ENCODE measurements at places on chromosomes 1 and 21.

GRCh38 chr1:39781349-39781715, 7.3 kb downstream of the BMP8B start:
- no peak for DNase-seq

DNA sequence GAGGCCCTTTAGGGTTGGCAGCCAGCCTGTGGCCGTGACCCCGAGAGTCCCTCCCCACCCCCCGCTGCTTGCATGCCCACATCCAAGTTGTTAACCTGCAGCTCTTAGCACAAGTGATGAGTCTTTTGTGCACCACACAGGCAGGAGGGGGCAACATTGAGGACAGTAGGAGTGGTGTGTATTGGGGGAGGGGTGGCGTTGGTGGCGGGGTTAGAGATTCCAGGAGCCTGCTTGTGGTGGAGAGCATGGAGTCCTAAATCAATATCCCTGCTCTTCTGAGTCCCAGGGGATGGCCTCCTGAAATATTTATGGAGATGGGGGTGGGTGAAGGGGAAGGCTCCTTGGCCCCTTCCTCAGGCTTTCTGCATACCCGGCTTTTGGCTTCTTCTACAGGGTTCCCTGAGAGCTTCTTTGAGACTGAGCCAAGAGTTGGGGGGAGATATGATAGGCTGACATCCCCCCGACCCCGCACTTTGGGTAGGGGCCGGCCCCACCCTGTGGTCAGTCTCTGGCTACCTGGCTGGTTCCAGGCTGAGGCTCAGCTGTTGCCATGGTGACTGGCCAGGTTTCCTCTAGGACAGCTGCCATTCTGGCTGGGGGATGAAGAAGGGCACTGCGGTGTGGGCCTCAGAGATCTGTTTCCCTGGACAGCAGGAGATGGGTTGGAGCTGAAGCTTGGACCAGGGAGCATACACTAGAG, 5.0 kb downstream of the CHRNB2 start:
- no peak for DNase-seq

DNA sequence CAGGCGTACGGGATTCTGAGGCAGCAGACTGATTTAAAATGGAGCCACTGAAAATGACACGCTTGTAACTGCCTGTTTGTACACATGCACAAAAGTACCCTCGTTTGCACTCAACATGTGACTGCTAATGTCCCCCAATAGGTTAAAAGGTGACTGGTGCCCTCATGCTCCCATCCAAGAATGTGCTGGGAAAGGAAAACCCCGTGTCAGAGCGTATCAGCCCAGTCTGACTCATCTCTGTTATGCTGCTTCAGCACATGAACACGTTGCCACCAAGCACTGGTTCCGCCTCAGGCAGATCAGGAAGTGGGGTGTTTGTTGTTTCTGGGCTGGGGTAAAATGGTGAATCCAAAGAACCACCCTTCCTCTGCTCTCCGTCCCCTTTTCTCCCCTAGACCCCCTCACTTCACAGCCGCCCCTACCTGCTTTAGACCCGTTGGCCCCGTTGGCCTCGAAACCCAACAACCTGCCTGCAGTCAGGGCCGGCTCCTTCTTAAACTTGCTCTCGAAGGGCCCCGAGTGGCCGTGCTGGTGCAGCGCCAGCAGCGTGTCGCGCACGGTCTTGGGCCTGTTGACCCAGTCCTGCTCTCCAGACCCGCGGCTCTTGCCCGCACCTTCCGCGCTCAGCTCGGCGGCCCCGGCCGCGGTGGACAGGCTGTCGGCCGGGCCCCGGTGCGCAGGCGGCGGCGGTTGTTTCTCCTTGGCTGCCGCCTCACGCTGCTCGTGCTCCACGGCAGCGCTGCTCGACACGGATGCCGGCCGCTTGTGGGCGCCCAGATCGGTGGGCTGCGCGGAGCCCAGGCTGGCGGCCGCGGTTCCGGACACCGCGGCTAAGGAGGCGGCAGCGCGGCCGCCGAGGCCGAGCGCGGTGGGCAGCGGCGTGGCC, 1.7 kb downstream of the IRF2BP2 start:
- DNase-seq: peak; percentile 77

GRCh38 chr1:17207966-17208418, 3.1 kb downstream of the PADI1 start:
- DNase-seq: peak; percentile 76

DNA sequence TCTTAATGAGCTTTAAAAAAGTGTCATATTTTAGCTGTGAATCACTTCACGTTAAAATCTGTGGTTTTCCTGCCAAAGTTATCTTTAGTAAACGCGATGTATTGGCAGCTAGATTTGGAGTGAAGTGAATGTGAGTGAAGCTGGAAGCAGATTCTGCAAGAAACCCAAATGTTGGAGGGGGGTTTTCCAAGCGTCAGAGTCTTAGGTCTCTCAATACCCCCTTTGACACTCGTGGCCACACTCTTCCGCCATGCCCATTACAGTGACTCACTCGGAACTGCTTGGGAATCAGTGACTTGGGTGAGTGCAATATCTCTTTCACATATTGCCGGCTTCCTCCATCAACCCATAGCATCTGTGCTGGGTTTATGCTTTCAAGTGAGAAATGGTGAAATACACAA, 17.5 kb downstream of the B3GALT5 start:
- DNase-seq: no peak

GRCh38 chr21:32048353-32048752, 175.5 kb downstream of the HUNK start:
- no peak for DNase-seq

DNA sequence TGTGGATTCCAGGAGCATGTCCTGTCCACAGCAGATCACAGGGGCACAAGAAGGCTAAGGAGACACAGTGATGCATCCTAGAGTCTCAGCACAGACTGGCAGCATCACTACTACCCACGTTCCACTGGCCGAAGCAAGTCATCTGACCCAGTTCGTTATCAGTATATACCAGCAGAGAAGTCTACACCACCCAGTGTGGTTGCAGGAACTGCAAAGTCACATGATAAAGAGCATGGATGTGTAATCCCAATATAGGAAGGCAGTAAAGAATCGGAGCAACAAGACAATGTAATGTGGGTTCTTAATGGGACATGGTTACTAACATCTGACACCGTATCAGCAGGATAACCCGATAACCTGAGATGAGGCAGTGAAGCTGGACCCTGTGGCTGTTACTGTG, 246.6 kb downstream of the RRAGC start:
- DNase-seq: no peak

DNA sequence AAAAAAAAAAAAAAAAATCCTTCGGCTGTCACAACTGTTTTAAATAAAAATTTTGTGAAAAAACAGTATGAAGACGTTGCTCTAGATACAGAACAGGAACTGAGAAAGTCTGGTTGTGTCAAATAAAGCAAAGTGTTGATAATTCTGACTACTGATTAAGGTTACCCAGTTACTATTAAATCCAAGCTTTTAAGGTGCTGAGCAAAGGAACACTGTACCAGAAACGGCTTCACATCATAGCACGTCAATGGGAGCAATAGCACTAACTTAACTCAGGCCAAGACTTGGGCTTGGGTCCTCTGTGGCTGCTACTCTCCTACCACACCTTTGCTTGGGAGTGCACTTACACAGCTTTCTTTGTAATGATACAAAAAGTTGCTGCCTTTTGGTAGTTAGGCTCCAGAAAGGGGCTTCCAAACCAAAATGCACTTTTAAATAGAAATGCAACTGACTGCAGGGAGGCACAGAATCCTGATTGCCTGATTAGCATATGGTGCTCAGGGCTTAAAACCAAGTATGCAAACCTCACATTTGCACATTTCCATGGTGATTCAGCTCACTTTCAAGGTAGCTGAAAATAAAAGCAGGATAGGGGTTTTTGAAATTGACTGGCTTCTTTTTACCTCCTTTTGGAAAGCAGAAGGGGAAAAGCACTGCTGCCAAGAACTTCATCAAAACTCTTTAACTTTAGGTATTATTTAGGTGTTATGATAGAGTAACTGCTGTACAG, 6.3 kb downstream of the MCL1 start:
- DNase-seq: no peak

DNA sequence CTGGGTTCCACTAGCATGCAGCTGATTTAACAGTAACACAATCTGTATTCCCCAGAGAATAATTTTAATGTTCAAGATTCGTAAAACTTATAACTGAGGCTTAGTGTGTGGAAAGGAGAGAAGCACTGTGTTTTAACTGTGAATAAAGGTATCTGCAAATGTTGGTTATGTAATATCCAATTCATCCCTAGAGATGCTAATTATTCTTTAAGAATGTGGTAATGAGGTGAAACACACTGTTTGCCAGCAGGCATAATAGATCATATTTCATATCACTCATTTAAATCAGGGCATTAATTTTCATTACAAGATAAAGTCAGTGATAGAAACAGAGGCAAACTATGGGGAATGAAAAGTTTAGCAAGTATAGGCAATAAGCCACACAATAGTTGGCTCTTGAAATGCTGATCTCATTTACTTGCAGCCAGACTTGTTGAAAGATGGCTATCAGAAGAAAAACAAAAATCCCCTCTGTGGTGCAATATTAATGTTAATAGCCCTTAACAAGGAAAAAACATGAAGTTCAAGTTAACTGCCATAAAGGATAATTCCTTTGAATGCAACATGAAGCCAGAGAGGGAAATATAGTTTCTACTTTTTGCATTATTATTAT, 33.4 kb downstream of the HMCN1 start:
- no peak for DNase-seq

- DNase-seq: no peak
These were observed 154.5 kb downstream of the ACTL8 start for GRCh38 chr1:17909634-17910033.

DNA sequence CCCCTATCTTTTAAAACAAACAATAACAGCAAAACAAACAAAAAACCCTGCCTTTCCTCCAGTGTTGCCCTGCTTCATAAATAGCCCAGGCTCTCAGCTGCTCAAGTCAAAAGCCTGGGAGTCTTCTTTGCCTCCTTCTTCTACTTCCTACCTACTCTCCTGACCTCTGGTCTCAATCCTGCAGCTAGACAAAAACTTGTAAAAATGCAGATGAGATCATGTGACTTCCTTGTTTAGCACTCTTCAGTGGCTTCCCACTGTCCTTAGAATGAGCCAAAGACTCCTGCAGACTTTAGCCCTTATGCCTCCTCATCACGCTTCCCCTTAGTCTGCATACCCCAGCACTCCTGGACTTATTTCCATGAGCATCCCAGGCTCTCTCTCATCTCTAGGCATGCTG, 55.0 kb upstream of the ZNF644 start:
- DNase-seq: no peak

- no peak for DNase-seq
These were observed 3.9 kb upstream of the WDR64 start for GRCh38 chr1:241648159-241648558.

GRCh38 chr1:112054510-112054909, 65.0 kb upstream of the KCND3 start:
- DNase-seq: no peak

DNA sequence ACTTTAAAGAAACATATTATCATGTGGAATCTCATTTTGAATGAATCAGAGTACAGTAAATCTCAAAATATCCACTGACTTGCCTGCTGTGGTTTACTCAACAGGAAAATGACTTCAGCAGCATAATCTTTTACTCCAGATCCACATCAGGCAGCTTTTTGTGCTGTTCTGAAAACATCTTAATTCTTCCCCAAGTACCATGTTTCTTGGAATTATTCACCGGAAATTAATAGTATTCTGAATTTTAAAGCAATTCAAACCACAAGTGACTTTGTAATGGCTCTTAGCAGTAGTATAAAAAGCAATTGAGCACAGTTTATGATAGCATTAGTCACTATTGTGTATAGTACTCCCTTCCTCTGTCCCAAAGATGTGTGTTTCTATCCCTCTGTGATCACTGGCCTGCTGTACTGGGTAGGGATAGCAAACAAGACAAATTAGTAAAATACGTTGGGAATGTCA, 64.2 kb upstream of the ERRFI1 start:
- DNase-seq: no peak

- DNase-seq: no peak
These were observed 29.1 kb downstream of the PRDM15 start for GRCh38 chr21:41850085-41850484.

DNA sequence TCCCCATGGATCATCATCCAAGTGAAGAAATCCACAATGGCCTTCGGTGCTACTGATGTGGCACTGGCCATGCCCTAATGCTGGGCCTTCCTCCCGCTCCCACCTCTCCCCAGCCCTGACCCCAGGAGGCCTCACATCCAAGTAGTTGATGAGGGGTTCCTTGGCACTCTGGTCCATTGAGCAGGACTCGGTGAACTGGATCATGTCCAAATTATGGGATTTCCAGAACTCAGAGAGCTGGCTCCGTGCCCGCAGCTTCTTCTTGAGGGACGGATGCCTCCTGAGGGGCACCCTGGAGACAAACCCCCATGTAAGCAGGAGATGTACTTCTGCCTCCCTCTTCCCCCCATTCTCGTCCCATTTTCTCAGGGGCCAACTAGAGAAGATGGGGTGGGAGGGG, 929 bp downstream of the CTSE start:
- no peak for DNase-seq

DNA sequence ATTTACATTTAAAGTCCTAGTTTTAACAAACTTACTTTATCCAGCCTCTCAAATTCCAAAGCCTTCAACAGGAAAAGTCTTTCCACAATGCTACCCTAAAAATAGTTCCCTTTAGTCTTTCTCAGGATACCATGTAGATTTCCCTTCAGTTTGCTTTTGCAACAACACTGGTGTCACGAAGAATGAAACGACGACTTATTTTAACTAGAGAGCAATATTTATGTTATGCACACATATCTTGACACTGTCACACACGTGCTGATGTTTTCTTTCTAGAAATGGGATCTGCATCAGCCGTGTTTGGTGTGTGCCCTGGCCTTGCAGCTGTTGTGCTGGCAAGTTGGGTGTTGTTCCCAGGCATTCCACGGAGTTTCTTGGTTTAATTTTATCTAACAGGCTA, 75.5 kb downstream of the SIPA1L2 start:
- no peak for DNase-seq

DNA sequence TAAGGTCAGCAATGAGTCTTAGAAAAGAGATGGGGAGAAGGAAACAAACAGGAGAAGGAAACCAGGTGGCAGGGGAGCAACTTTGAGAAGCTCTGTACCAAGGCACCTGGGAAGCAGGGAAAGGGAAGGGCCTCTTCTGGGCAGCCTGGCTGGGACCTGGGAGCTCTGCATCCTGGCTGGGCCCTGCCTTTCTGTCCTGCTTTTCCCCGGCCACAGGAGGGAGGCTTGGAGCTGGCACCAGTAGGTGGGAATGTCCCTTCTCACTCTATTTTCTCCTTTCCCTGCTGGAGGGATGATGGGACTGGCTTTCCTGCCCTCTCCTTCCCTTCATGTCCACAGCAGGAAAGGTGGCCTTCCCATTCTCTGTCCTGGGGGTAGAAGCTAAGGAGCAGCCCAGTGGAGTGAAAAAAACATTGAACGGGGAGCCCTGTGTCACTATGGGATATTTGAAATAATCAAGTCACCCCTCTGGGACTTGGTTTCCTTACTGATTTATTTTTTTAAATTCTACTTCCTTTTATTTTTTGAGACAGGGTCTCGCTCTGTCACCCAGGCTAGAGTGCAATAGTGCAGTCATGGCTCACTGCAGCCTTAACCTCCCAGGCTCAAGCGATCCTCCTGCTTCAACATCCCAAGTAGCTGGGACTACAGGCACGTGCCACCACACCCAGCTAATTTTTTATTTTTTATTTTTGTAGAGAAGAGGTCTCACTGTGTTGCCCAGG, 5.1 kb upstream of the NES start:
- DNase-seq: no peak

All from NK-92 treated with Interleukin-12 subunit alpha and Interleukin-12 subunit beta, amount 100 ng/mL, for 24 hours (cell line).